ENCODE measurements at places on chromosomes 3 and 15. TPM values are rescaled to one million over a fixed set of nuclear protein-coding genes. Genes with fewer than 3 reads are reported as not detected.
A peak's percentile ranks its signal among the peaks of the same experiment; 100 is the strongest.

SEMA5B gene
- total RNA-seq, result 20.9 TPM

HLTF gene
- 66.7 TPM for total RNA-seq

SLC51B gene
- 0.44 TPM for total RNA-seq

ABHD5 gene
- 34.8 TPM for total RNA-seq

PIGBOS1 gene
- total RNA-seq, result 6.7 TPM

CPNE4 gene
- total RNA-seq, result 12.9 TPM

CHL1 gene
- 110 TPM for total RNA-seq

SMCO1 gene
- total RNA-seq, result not detected

SCAMP5 gene
- 56.0 TPM for total RNA-seq

CPLX3 gene
- 0.20 TPM for total RNA-seq

CTXND1 gene
- total RNA-seq, result 5.0 TPM

FBXO40 gene
- total RNA-seq, result 0.10 TPM

GRCh38 chr3:106609666-106610301, 741.0 kb upstream of the CBLB start:
- DNase-seq, result peak; percentile 95

DNA sequence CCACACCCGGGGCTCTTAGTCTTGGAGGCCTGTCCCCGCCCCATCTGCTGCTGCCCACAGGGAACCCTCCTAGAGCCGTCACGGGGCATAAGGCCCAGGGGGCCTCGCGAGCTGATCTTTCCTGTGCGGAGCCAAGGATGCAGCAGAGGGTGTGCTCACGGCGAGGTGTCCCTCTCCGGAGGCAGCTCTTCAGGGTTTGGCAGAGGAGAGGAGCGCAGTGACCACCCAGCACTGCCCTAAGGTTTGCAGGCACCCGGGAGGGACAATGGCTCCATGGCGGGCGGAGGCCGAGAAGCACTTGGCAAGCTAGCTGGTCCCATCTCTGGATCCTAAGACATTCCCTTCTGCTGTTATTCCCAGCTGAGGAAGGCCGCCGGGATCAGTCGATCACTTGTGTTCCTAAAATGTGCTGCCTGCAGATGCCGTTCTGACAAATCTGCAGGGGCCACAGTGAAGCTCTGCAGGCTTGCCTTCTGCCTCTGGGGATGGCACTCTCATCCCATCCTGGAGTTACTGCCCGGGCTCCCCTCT, 47.4 kb upstream of the PCSK6 start:
- DNase-seq, result no peak

DNA sequence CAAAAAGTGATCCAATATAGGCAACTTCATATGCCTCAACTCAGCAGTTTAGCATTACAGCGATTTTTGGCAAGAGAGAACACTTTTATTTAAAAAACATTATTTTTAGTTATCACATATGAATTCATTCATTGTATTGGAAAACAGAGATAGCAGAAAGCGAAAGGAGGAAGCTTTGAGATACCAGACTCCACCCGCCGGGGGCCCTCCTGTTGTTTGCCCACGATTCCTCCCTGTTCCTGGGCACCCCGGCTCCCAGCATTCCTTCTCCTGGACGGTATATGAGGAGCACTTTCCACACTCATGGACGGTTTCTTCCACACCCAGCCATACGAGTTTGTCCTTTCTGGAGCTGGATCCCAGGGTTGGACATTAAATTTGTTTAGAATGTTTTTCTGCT, 18.2 kb downstream of the APBA2 start:
- no peak for DNase-seq

- DNase-seq, result no peak
Measured at GRCh38 chr15:88911766-88912118, 1.4 kb downstream of the MFGE8 start.

DNA sequence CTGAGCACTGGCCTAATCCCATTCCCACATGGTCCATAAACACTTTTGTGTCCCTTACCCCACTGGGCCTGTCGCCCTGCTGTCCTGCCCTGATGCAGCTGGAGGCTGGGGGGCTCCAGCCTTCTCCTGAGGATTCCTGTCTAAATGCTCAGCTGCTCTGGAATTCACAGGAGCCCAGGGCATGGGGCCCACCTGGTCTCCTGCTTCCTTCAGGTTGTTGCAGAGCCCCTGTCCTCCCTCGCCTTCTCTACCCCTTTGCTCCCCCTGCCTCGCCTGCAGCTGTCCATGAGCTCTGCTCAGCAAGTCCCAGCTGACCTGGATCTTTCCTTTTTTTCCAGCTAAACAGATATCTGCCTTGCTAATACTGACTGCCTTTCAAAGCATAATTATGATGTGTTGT, 286.9 kb downstream of the XXYLT1 start:
- DNase-seq, result no peak

DNA sequence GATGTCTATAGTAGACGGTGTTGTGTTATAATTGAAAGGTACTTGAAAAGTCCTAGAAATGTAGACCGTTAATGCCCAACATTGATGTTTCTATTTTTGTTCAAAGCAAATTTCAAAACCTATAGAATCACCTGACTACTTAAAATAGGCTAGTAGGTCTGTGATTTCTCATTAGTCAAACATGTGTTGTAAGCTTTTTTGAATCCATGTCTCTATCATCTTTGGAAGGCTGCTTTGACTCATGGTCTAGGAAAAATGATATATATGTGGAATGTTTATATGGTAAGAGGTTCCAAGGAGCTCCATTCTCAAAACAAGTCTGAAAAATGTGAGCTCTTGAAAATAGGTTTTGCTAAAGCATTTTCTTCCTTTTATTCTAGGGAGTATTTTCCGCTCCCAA, 375.3 kb downstream of the LPP start:
- no peak for DNase-seq

DNA sequence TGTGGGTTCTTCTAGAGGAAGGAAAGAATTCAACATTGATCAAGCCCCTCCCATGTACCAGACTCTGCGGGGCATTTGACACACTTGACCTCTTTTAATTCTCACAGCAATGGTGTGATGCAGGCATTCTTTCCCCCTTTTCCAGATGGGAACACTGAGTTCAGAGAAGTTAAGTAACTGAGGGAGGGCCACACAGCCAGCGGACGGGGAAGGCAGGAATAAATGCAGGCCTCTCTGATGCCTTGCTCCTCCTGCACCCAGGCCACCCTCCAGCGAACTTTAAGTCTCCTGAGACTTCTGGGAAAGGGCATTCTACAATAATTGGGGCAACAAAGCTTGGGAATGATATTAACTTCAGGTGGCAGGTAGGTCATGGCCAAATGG, 227.4 kb downstream of the UACA start:
- no peak for DNase-seq

DNA sequence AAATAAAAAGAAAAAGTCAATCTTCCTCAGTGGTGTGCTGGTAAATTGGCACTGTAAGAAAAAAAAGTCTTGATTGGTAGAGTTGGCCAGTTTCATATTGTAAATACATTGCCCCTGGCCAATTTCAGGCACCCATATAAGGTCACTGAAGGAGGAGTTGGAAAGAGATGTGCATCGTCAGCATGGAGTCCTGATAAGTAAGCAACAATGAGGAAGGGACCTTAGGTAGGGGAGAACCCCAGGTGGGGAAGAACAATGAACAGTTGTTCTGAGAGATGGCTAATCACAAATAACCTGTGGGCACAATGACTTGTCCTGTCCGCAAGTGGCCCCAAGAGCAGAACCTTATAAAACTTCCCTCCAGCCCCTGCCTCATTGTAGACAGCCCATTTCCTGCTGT, 8.6 kb upstream of the CYP8B1 start:
- DNase-seq, result no peak

GRCh38 chr3:187243933-187244524, 46.7 kb downstream of the RTP1 start:
- no peak for DNase-seq

- no peak for DNase-seq
Measured at GRCh38 chr3:41224120-41224806, 25.0 kb downstream of the CTNNB1 start.

GRCh38 chr3:164096352-164096751, 981.9 kb downstream of the SI start:
- no peak for DNase-seq

DNA sequence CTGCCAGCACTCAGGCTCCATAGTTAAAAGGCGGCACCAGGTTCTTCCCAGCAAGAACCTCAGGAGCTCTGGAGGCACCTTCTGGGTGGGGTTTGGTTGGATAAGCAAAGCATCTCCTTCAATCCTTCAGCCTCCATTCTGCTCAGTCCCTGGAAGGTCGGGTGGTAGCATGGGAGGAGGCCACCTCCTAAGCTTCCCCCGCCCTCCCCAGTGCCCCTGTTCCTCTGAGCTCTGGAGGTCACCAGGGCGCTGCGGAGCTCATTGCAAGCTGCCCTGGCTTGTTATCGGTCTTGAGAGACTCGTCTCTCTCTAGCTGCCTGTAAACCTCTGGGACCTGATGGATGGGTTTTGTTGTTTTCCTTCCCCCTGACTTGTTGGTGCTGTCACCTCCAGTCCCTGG, 124.8 kb downstream of the RPLP1 start:
- DNase-seq, result no peak

- no peak for DNase-seq
Measured at GRCh38 chr15:87579537-87579936, 677.0 kb downstream of the NTRK3 start.

DNA sequence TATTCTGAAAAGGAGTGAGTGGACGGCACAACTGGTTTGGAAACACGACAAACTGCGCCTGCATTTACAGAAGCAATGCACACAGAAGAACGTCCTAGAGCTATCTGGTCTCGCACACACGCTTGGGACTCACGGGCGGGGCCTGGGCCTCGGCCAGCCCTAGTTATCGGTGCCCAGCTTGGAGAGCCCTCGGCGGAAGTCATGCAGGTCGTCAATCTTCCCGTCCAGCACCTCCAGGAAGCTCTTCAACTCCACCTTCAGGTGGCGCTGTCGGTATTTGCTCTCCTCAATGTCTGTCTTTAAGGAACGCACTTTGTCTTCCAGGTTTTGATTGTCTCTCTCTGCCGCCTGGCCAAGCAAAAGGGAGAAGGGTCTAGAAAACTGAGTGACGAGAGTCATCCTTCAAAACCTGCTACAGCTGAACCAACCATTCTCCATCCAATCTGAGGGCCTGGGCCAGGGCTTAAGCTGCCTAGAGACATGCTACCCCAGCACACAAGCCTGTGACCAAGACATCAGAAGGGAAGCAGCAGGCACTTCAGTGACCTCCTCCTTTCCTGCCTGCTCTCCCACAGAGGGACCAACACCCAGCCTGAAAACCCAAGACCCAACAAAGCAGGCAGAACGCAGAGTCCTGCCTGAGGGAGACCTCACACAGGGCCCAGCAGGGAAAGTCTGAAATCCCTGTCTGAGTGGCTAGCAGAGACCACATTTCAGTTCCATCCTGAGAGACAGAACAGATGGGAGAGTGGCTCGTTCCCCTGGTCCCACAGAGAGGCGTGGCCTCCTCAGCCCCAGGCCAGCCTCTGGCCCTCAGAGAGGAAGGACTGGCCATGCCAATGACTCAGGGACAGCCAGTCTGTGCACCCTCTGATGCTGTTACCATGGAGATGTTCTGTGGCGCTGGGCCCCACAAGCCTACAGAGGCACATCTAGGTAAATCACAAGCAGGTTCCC, 40.4 kb downstream of the WHAMM start:
- peak; percentile 47 for DNase-seq

GRCh38 chr3:34260271-34261000, 462.0 kb downstream of the PDCD6IP start:
- DNase-seq, result peak; percentile 63

DNA sequence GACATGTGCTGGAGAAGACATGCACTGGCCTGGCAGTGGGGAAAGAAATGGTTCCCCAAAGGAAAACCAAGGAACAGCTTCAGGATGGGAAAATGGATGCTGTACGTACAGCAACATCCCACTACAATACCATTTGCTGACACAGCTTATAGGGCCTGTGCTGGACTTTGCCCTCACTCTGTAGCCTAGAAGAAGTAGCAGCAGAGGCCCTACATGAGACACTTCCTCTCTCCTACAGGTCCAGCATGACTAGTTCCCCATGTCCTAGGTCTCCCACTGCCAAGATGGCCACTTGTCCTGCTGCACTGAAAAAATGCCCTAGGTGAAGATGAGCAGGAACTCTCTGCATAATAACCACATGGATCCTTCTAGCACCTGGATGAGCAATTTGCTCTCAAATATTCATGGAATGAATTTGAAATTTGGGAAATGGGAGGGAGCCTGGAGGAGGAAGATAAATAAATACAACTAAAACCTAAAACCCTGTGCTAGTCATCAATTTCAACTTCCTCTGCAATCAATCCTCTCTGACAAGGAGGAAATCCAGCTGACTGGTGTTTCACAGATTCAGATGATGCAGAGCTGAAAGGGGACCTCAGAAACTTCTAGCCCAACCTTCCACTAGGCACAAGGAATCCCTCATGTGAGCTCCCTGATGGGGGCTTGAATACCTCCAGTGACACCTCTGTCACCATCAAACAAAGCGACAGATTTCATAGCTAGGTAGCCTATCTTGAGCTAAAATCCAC, 514.3 kb upstream of the PPP2R3A start:
- DNase-seq, result no peak

GRCh38 chr3:14170531-14171159, 7.8 kb downstream of the XPC start:
- no peak for DNase-seq

GRCh38 chr15:100269831-100270230, 71.9 kb downstream of the ADAMTS17 start:
- no peak for DNase-seq

- DNase-seq, result no peak
Measured at GRCh38 chr3:25500706-25501210, 72.7 kb downstream of the RARB start.

DNA sequence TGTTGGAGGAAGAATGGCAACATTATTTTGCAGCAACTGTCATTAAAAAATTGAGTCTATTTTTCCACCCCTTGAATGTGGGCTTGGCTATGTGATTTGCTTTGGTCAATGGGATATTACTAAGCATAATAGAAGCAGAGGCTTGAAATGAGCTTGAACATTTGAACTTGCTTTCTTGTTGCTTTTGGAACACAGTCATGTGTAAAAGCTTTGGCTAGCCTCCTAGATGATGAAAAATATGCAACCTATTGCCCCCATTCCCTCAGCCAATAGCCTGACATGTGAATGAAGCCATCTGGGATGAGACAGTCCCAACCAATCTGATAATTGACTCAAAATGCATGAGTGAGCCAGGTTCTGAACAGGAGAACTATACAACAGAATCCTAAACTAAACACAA, 78.4 kb downstream of the PLSCR2 start:
- peak; percentile 62 for DNase-seq

DNA sequence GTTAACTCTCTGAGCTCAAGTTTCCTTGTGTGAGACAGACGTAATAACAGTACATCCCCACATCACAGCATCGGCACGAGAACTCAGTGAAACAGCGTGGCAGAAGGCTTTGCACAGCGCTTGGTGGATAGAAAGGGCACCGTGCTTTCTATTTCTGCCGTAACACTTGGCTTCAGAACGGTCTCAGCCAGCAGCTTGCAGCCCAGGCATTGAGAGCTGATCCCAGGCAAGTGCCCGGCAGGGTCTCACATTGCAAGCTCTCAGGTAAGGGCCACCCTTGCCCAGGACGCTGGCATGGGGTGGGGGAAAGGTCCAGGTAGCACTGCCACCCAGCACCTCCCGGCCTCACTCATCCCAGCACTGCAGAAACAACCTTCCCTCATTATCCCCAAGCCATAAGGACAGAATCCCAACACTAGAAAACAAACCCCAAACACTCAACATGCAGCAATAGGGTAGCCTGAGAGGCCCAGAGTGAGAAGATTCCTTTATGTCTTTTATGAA, 70.5 kb upstream of the ITGA11 start:
- DNase-seq, result no peak

GRCh38 chr15:63073497-63074172, 31.1 kb downstream of the TPM1 start:
- DNase-seq, result no peak

Measured in spinal cord (tissue), 10 donors.